ENCODE measurements at places on chromosomes 1 and 21. TPM values are rescaled to one million over a fixed set of nuclear protein-coding genes. Genes with fewer than 3 reads are reported as not detected.

Gene FCER1G
- total RNA-seq = 21.5 TPM

Gene SPRR2E
- total RNA-seq = not detected

Gene OR2G6
- not detected for total RNA-seq

Gene SAMD13
- total RNA-seq = 0.73 TPM

Gene TRABD2B
- total RNA-seq = 0.51 TPM

Gene SESN2
- 2.6 TPM for total RNA-seq

Gene EDN2
- total RNA-seq = 0.27 TPM

Gene TEDDM1
- total RNA-seq = not detected

Gene FAM72A
- 1.2 TPM for total RNA-seq

Gene PCSK9
- not detected for total RNA-seq

Gene TMEM81
- total RNA-seq = 2.7 TPM

Gene KLHDC8A
- 0.24 TPM for total RNA-seq

Gene SERPINC1
- 0.51 TPM for total RNA-seq

Gene ATAD3A
- 18.5 TPM for total RNA-seq

Gene TNFAIP8L2
- total RNA-seq = 1.5 TPM

Gene CHIT1
- total RNA-seq = 0.48 TPM

Gene INSRR
- 0.40 TPM for total RNA-seq

Gene RHEX
- total RNA-seq = 0.86 TPM

Gene SKI
- 35.1 TPM for total RNA-seq

Gene ATAD3C
- 0.94 TPM for total RNA-seq

Gene ADGRB2
- 14.7 TPM for total RNA-seq

Gene GUCA2A
- not detected for total RNA-seq

Gene GCSAML
- 0.24 TPM for total RNA-seq

Gene GJA8
- not detected for total RNA-seq

Gene CD1D
- 1.2 TPM for total RNA-seq

Gene TMEM183A
- 21.8 TPM for total RNA-seq
